ENCODE measurements at places on chromosomes 13 and 19. TPM values are rescaled to one million over a fixed set of nuclear protein-coding genes. Genes with fewer than 3 reads are reported as not detected.

The CEACAM7 gene
- not detected for total RNA-seq

The RUBCNL gene
- total RNA-seq = 0.78 TPM

The LGI4 gene
- 0.32 TPM for total RNA-seq

The GPR12 gene
- total RNA-seq = not detected

The HCST gene
- 0.97 TPM for total RNA-seq

The CYP4F3 gene
- not detected for total RNA-seq

GRCh38 chr13:113602291-113602988 is 17.9 kb downstream of the TFDP1 start:
- no peak for DNase-seq

GRCh38 chr19:19744641-19745040 is 11.7 kb upstream of the ZNF14 start:
- DNase-seq = no peak

DNA sequence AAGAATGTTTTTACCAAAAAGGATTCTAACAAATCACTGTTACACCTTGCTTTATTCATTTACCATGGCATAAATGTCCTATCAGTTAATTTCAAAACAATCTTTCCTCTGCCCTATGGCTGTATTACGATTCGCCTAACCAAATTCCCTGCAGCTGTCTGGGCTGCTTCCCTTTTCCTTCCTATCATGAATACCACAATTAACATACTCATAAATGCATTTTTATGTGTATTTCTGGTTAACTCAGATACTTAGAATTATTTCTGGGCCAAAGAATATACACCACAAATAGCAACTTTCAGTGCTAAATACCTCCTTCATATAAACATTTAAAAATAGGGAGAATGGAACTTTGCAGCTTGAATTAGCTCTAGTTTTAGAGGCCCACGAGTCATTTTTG is 30.4 kb downstream of the ANKRD10 start:
- no peak for DNase-seq

GRCh38 chr13:102917019-102917418 is 71.2 kb downstream of the ERCC5 start:
- no peak for DNase-seq

GRCh38 chr13:106865716-106866440 is 297.9 kb upstream of the ARGLU1 start:
- DNase-seq = no peak

DNA sequence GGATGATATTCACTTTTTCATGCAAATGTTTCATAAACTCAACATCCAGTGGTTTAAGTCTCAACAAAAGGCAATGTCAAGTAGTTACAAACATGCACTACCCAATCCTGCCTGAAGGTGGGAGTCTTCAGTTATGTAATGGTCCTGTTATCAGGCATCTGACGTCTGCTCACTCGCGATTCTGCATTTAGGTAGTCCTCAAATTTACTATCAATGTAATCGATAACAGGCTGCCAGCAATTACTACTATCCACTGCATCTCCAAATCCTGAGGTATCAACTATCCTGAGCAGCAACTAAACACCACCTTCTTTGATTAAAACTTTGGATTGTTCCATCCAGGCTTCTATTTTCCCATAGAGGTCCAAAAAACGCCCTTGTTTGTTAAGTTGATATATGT is 51.2 kb downstream of the NLRP12 start:
- DNase-seq = no peak

DNA sequence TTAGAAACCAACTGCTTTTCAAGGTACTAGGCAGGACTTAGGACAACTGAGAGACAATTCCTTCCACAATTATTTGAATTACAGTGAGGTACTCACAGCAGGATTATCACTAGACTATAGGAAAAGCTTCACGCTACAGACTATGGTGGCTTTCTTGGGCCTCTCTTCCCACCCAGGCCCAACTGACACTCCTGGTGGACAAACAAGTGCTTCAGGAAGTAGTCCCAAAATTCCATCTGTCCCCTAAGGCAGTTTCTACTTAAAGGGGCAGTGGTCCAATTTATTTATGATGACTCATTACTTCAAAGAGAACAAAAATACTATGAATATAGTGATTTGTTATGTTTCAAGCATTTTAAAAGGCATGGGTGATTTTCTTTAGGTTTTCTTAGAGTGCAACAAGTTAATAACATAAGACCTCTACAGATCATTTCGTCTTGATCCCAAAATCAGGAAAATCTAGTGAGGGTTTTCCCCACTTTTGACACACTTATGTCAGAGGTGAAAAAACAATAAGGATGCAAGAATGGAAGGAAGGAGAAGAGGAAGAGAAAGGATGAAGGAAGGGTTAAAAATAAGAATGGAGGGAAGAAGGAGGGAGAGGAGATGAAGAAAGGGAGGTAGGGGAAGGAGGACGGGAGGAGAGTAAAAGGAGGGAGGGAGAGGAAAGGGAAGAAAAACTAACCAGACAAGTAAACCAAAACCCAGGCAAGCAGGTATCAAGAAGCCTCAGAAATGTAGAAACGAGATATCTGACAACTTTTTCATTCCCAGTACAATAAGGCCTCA is 100.7 kb downstream of the SERP2 start:
- no peak for DNase-seq

GRCh38 chr13:89514534-89515312 is 1832.8 kb upstream of the MIR17HG start:
- no peak for DNase-seq

DNA sequence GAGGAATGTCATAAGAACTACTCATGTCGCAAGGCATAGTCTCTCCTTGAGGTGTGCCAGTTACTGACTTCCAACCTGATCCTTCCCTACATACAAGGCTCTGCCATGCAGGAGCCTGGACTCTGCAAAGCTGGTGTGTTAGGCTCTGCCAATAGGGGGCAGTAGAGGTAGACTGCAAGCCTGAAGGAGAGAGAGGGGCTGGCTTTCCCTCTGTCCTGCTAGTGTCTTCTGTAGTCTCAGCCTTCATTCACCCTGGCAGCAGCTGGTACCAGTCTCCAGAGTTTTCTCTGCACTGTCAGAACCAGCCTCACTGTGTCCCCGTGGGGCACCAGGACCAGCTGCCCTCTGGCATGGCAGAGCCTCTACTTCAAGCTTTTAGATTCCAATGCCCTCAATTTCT is 14.5 kb downstream of the SHISA2 start:
- peak; percentile 82 for DNase-seq

DNA sequence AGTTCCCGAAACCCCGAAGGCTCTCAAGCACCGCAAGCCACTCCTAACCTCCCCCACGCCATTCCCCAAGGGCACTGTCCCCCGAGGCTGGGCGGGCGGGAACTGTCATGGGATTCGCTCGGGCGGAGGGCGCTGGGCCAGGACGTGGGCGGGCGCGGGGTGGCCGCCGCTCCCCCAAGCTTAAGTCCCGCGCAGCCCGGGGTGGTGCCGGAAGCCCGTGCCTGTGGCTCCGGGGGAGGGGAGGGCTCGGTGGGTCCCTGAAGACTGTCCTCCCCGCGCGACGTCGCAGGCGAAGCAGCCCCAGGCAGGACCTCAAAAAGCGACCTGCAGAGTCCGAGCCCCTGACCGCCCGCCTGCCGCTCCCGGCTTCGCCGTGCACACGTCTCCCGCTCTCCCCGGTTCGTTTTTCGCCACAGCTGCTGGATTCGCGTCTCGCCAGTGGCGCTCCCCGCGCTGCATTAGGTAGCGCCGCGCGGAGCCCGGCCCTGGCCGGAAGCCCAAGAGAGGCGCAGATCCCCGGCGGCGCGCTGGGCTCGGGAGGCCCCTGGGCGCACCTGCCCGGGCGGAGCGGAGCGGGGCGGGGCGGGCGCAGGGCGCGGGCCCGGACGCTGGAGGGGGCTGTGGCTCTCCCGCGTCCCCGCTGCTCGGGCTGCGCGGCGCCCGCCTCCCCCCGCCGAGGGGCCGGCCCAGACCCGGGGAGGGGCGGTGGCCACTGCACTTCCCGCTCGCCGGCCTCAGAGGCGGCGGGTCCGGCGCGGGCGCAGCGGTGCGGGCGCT is at the start of gene FARP1:
TSS of gene FARP1 (plus strand) at position 715 of the 777 bp plus-strand sequence. CDS start 70,149 bp downstream, outside the sequence.
- peak; percentile 93 for DNase-seq

DNA sequence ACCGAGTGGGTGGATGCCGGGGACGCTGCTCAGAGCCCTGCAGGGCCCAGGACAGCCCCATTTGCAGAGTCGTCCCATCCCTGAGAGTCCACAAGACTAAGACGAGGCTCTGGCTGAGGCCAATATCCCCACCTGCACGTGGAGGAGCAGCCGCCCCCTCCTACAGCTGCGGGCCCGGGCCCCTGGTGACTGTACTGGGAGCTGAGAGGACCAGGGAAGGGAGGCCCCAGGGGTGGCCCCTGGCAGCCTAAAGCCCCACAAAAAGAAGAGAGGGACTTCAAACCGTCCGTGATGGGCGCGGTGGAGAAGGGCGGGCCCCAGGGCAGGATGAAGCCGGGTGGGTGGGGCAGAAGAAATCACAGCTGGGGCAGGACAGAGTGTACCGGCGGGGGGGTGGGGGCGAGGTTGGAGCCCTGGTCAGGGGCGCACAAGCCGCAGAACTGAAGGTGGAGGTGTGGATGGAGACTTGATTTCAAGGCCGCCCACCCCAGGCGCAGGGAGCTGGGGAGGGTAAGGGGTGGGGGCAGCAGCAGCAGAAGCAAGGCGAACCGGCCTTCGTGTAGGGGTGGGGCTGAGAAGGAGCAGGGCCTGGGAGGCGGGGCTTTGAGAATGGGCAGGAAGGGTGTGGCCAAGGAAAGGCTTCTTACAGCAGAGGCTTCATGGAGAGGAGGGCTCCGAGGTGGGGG is 12.9 kb downstream of the CFD start:
- peak; percentile 88 for DNase-seq

DNA sequence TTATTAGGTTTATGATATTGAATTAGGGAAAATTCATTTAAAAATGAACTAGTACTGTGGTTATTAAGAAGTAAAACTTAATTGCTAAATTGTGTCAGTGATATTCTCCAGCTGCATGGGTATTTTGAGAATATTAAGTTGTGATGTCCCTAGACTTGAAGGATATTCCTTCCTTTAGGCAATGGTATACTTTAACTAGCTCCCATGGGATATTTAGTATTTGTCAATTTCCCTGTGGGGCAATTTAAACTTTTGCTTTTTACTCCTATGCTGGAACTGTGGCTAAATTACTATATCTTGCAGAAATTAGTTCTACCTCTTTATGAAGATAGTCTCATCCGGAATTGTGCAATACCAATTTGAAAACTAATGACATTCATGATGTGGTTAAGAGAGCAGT is 151.6 kb upstream of the CSNK1A1L start:
- no peak for DNase-seq

GRCh38 chr19:47109541-47110375 is 3.8 kb downstream of the ZC3H4 start:
- no peak for DNase-seq

DNA sequence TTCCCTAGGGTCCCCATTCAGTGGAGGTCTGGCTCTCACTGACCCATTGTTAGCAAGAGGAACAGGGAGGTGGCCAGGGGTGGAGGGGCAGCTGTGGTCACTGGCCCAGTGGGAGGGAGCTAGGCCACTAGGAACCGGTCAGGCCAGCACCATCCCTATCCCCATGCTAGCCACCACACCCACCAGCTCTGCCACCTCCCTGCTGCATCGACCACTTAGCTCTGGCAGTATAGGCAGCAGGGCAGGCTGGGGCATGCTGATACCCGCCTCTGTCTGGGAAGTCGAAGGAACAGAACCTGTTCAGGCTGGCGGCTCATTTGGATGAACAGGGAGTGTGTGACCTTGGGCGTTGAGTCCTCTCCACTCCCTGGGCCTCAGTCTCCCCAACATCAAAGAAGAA is 4.7 kb downstream of the PPP1R13L start:
- DNase-seq = no peak

GRCh38 chr19:32718286-32718685 is 1.3 kb upstream of the TDRD12 start:
- no peak for DNase-seq

DNA sequence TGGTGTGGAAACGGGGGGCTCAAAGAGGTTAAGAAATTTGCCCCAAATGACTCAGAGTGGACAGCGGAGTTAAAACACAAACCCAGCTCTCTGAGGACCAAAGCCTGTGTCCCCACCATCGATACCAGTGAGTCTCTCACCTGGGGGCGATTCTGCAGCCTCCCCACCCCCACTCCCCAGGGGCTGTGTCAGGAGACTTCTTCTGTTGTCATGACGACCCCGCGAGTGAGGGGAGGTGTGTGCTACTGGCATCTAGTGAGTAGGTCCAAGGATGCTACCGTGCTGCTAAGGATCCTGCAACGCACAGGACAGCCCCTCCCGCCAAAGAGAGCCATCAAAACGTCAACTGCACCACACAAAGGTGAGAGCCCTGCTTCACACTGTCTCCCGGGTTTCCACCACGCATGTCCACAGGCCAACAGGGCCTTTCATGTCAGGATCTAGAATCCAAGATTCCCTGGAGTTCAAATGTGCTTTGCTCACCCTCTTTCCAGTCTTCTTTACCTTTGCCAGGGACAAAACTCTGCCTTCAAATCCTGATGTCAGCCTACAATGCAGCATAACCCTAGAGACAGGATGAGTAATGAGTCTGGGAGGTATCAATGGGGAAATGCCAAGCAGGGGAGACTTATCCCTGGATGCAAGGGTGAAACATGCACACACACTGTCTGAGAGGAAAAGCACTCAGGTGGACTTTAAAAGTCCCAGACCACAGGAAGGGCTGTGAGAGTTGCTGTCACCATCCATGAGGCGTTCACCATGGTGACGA is 3.9 kb downstream of the RANBP3 start:
- no peak for DNase-seq

- no peak for DNase-seq
These were observed 951.3 kb downstream of the SLITRK5 start for GRCh38 chr13:88622362-88622973.

GRCh38 chr13:99310382-99311031 is 3.3 kb upstream of the GPR183 start:
- DNase-seq = no peak

- no peak for DNase-seq
These were observed 683.4 kb upstream of the ARGLU1 start for GRCh38 chr13:107251341-107251740.

DNA sequence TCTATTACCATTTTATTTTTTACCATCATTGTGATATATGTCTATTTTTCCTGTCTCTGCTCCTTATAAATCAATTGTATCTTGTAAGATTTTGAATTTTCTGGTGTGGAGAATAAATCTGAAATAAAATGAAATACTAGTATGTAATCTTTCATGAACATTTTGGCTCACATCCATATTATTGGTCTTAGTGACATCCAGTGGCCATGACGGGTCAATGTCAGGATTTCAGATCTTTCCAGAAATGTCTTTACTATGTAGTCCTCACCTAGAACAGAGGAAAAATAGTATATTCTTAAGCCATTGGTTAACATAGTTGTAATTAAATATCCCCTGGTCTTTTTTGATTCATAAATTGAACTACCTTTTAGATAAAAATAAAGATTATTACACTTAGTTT is 109.8 kb upstream of the GPC6 start:
- DNase-seq = no peak
